ENCODE measurements at places on chromosomes 2 and 18.

DNA sequence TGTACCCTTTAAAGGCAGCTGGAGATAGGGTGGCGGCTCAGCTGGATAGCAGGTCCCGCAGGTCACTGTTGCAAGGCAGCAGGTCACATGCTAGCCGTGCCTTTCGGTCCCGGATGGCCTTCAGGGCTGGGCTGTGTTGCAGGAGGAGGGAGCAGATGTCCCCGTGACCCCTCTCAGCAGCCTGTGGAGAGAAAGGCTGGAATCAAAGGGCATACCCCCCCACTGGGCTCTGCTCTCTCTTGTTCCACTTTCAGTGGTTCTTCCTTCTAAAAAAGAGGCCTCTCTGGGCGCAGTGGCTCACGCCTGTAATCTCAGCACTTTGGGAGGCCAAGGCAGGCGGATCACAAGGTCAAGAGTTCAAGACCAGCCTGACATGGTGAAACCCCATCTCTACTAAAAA, 4.4 kb upstream of the ANKRD23 start:
- no peak for DNase-seq

DNA sequence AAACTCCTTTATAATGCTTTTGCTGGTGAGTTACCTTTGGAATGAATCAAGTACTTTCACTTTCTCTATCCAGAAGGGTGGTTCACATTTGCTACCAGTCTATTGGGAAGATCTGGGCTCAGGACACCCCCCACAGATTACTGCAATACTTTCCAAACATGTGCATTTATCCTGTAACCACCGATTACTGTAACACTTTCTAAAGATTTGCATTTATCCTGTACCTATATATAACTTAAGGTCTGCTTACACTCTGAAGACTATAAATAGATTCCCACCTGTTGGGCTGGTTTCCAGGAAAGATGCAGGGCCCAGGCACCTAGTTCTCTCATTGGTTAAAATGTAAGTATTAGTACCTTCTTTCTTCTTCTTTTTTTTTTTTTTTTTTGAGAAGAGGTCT, 113.0 kb upstream of the NEDD4L start:
- no peak for DNase-seq

DNA sequence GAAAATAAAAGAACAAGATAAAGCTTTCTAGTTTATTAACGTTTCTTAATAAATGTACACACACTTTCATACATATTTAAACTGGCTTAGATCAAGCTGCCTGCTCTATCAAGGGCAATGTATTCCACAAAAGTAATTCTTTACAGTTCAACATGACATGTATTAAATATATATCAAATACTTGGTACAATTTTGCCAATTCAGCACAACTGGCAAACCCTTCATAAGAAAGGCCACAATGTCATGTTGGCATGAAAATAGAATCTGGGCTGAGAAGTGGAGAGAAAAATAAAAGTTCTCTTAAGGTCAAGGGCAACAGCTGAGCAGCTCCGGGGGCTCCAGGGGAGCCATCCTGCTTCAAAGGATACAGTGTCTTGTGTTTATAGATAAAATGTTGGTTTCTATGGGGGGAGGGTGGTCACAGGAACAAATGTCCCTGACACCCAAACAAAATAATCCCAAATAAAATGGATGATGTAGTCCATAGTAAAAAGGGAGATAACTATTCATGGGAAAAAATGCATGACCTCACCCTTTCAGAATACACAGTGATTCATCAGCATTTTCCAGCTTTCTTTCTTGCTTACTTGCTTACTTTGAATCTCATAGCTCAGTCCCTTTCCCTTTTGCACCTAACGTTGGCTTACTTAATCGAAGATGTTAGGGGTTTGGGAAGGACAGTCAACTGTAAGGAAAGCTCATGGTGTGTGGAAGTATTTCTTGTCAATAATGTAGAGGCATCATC, 494.9 kb downstream of the NYAP2 start:
- DNase-seq: no peak

DNA sequence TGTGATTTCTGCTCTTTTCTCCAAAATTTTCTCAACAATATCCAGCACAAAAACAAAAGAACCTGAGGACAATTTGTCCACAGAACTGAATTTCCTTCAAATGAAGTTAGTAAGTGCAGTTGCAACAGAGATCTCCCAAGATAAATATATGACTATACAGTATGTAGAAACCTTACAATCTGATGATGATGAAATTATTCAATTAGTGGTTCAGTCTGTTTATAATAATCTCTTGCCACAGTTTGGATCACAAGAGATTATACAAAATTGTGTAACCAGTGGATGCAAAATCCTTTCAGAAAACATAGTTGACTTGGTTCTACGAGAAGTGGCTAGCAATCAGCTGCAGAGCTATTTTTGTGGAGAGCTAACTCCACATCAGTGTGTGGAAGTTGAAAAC, 68.7 kb downstream of the FSIP2 start:
- DNase-seq: no peak

GRCh38 chr2:41854227-41854626, 193.6 kb upstream of the PKDCC start:
- DNase-seq: no peak

DNA sequence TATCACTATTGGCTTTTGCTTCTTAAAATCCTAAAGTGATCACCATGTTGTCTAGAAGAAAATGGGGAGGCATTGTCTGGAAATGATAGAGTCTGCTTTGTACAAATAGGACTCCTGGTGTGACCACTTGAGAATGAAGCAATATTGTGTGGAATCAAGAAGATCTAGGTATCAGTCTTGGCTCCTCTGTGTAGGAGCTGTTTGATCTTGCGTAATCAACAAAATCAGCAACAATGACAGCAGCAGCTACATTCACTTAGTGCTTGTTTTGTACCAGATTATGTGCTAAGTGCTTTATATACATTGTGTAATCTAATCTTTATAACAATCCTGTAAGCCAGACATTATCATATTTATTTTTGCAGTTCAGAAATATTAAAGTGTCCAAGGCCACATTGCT, 17.8 kb downstream of the NCOA1 start:
- no peak for DNase-seq

DNA sequence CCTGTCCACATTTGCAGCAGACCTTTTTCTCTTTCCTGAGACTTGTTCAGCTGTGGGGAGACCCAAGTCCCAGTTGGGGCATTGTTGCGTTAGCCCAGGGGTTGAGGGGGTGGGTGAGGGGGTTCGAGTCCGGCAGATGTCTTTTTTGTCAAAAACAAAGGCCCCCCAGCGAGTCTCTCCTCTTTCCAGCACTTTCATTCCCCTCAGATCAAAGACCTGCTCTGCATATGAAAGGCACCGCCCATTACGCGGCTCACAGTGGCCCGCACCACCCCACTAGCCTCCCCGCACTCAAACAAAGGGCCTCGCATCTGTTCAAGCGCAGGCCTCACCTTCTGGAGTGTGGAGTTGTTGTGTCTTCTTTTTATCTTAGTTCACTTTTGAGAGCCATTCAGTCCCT, 25.2 kb downstream of the TRABD2A start:
- DNase-seq: no peak

DNA sequence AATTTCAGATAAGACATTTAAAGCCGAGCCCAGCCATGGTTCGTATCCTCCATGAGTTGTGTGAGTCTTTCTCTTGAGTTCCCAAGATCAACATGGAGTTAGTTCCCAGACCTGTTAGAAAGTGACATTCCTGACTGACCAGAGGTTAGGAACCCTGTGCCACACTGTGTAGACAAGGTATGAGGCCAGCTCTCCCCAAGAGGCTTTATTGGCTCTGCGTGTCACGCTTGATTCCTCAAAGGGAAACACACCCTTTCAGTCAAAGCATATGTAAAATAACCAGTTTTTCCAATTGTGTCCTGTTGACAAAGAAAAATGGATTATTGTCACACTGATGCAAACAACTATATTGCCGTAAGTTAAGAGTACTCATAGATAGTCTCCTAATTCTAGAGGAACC, 1.2 kb downstream of the SULT1C3 start:
- DNase-seq: no peak

GRCh38 chr2:232781765-232782164, 5.4 kb upstream of the KCNJ13 start:
- DNase-seq: no peak

DNA sequence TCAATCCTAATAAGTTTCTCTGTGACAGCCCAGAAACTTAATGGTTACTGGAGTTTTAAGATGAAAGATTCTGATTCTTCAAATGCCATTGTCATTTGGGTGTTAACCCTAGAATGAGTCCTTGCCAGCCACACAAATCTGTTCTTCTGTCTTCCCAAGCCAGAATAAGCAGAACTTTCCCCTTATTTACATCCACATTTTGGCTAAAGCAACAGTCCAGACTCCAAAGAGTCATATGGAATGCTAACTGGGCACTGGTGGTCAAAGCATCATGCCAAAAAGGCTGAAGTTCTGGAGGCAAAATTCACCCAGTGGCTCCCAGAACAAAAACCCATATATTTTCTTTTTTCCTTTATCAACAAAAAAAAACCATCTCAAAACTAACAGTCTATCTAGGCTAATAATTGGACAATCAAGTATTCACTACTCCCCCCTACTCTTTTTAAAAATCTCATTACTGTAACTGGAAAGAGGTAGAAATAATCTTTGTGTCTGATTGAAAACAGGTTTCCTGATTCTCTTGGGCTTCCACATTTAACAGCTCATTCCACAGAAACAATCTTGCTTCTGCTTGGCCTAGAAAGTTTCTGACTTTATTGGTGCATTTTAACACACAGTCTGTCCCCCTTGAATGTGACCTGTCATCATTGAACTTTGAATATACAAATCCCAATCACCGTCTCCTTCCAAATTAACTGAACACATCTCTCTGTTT, 89.6 kb upstream of the SETBP1 start:
- DNase-seq: no peak

- DNase-seq: no peak
These were observed 787 bp upstream of the TBR1 start for GRCh38 chr2:161415034-161415986.

GRCh38 chr18:26656431-26656943, 108.1 kb upstream of the KCTD1 start:
- DNase-seq: no peak

- no peak for DNase-seq
These were observed 358.9 kb downstream of the NCKAP5 start for GRCh38 chr2:133209325-133209724.

Data from cortex of kidney (tissue), 1 donor.